Activated T-helper 1 cell treated with anti-CD3 and anti-CD28 coated beads, Interleukin-2, amount 50 U/mL, for 16 hours (primary cell): ENCODE measurements at places on chromosomes 7 and 10.

DNA sequence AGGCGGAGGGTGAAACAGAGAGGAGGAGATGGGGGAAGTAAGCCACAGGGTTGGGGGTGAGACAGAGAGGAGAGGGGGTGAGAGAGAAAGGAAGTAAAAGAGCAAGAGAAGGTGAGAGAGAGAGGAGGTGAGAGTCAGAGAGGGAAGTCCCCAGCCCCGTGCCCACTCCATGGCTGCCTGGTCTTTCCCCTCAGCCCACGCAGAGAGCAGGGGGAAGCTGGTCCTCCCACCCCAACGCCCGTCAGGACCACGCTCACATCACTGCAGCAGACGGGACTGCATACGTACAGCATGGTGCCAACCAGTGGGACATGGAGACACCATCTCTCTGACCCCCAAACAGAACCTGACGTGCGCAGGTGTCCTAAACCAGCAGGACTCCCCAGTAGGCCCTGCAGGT lies 12.1 kb upstream of the PDGFA start:
- no peak for DNase-seq

GRCh38 chr10:124990671-124991625 lies 49.0 kb downstream of the ZRANB1 start:
- DNase-seq: no peak

DNA sequence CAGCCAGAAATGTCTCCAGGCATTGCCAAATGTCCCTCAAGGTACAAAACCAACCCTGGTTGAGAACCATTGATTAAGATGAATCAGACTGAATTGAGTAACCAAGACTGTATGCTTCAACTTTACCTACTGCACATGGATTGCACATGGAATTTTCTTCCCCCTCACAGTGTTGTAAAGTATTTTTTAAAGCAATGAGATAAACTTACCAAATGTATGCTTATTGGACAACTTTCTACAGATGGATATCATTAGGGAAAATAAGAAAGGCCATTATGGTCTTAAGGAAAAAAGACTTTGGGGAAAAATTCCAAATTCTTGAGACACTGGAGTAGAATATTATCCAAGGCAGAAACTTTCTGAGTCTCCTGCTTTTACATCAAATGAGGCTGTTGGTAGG lies 20.9 kb upstream of the MTPN start:
- no peak for DNase-seq

- DNase-seq: no peak
Observed at GRCh38 chr10:104123397-104123796, 1.4 kb downstream of the SFR1 start.

- DNase-seq: no peak
Observed at GRCh38 chr10:14616955-14617730, 157.6 kb downstream of the FAM107B start.
